ENCODE measurements at places on chromosomes 7 and 10. TPM values are rescaled to one million over a fixed set of nuclear protein-coding genes. Genes with fewer than 3 reads are reported as not detected.

GRCh38 chr7:77525231-77525630, 11.9 kb upstream of the PTPN12 start:
- DNase-seq: no peak

DNA sequence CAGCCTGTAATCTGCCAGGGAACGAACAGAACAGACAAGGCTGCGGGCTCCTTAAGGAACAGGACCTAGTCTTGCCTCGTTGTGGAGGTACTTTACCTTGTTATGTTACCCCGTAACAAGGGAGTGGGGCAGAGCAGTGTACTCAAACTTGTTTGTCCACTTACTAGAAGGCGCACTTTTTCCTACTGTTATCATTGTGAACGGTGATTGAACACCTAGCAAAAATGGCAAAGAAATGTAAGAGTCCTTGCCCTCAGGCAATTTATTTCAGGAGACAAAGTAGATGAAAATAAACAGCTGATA, 620 bp upstream of the IMPDH1 start:
- no peak for DNase-seq

DNA sequence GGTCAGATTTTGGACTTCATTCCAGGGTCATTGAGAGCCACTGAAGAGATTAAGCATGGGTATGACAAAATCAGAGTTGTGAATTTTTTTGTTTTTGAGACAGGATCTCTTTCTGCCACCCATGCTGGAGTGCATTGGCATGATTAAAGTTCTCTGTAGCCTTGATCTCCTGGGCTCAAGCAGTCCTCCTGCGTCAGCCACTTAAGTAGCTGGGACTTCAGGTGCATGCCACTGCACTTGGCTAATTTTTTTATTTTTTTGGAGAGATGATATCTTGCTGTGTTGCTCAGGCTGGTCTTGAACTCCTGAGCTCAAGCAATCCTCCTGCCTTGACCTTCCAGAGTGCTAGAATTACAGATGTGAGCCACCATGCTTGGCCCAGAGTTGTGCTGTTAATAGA, 52.5 kb upstream of the GLCCI1 start:
- DNase-seq: no peak

GRCh38 chr10:30490289-30491000, 56.5 kb downstream of the MAP3K8 start:
- DNase-seq: no peak

DNA sequence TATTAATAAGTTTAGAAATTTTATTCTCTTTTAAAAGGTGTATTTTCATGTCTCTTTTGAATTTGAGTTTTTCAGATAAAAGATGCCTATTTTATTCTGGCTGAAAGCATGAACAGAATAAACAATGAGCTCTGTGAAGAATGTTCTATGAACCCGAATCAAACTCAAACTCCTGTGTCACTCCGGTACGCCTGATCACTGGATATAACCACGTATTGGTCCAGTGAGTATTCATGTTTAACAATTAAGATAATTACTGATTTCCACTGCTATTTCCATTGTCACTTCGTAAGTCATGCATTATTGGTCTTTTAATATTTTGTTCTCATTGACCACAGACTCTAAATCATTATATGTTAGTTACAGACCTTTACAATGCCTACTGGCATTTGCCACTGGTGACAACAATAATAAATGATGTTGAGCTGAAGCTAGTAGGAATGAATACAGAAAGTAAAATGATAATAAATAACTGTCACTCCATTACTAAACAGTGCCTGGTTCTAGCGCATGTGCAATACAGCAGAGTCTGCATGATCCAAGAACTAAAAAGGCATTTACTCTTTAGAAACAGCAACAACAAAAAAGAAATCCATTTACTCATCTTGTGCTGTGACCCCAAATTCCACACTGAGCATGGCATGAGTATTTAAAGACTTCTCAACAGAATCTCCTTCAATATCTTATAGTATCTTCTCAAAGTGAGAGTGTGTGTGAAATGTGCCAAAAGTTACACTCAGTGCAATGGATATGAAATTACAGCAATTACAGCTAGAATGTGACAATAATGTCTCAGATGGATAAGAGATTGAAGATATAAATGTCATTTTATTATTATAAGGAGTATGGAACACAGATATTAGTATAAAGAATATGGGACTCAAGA, 827.0 kb upstream of the LRRTM3 start:
- DNase-seq: no peak

- DNase-seq: no peak
Measured at GRCh38 chr10:13871011-13871410, 284.2 kb downstream of the PRPF18 start.

DNA sequence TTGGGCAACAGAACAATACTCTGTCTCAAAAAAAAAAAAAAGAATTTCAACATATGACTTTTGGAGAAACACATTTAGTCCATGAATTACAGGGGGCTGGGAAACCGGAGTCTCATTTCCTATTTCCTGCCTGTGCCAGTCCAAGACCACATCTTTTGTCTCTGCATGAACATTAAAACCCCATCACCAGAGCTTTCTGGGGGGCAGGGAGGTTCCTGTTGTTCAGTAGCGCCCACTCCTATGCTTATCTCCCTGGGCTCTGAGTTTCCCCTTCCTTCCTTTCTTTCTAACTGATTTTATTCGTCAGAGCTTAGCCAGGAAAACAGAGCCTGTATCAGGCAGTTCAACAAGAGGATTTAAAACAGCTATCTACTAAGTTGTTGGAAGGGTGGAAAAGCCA, 119.3 kb downstream of the CALN1 start:
- no peak for DNase-seq

DNA sequence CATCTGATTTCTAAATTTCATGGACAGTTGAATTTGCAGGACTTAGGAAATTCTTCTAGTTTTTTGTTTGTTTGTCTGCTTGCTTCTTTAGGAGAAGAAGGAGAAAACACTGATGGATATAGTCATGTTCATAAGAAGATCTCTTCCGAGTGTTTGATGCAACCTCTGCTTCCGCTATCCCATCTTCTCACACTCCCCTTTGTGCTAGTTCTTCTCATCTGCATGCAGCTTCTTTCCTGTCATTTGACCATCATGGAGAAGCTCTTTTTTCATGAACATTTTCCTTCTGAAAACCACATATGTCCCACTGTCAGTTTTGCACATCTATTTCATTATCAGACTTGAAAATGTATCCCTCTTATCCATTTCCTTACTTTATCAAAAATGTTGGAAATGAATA, 346.9 kb upstream of the PRKCQ start:
- DNase-seq: no peak

- no peak for DNase-seq
Measured at GRCh38 chr7:4215176-4215720, 466.8 kb upstream of the FOXK1 start.

- DNase-seq: no peak
Measured at GRCh38 chr7:101880282-101881054, 63.0 kb downstream of the CUX1 start.

DNA sequence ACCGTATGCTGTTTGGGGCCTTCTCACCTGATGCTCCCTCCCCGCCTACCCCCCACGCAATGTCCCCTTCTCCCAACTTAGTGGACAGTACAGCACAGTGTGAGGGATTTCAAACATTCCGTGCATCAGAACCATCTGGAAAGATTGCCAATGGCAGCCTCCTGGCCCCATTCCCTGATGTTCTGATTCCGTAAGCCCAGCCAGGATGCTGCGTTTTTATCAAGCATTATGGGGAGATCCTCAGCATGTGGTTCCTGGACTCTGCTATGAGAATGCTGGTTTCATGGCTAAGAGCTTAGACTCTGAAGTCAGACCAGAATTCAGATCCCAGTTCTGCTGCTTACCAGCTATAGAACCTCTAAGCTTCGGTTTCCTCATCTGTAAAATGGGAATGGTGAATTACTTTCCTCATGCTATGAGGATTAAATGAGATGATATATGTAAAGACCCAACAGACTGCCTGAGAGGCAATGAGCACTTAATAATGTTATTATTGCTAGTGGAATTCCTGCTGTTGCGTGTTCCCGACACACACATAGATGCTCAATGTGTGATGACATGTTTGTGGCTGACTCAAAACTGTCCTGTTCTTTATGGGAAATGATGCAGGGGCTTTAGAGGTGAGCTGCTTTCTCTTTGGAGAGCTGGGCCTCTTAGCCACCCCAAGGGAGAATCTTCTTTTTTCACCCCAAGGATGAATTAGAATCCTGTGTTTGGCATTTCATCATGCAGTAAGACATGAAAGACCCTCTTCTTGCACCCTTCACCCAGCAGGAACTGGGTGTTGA, 60.8 kb upstream of the SMNDC1 start:
- no peak for DNase-seq

The ASB10 gene
- total RNA-seq: not detected

The TRIM73 gene
- total RNA-seq: 5.6 TPM

The LMBR1 gene
- total RNA-seq: 90.6 TPM

The MYH16 gene
- not detected for total RNA-seq

The GALNT17 gene
- 1.2 TPM for total RNA-seq
